Bronchial epithelial cell (primary cell): ENCODE measurements at places on chromosomes 1 and 21. TPM values are rescaled to one million over a fixed set of nuclear protein-coding genes. Genes with fewer than 3 reads are reported as not detected.

CELA3B gene
- not detected in 2 replicates for total RNA-seq

MXRA8 gene
- 0.51 and 5.0 TPM in 2 replicates for total RNA-seq

RHD gene
- not detected in 2 replicates for total RNA-seq

GRCh38 chr1:214574598-214575411 is 23.4 kb upstream of the PTPN14 start:
- peak; percentile 98 for DNase-seq

SELL gene
- total RNA-seq = not detected in 2 replicates

- DNase-seq = peak; percentile 27
Observed at GRCh38 chr1:235632506-235633401, 16.8 kb downstream of the GNG4 start.

CLDN17 gene
- 2.3 TPM in 1 of 2 replicates, not detected in the other for total RNA-seq

DNA sequence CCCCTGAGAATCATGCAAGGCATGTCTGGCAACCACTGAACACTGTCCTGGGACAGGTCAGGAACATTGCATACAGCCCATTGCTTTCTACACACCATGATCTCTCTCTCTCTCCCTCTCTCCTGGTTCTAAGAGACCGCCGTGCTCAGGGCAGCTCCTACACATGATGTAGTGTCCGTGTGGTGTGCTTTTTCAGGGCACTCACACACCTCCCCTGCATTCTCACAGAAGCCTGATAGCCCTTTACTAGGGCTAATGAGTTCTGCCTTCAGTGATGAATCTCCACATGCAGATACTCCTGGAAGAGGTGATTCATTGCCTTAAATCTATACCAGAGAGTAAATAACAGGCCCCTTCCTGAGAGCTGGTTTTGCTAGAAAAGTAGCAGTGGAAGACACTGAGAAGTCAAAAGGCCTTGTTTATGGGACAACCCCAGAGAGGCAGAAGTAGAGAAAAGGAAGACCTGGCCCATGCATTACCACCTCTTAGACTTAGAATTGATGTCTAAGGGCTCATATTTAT is 7.2 kb upstream of the OLFML2B start:
- peak; percentile 30 for DNase-seq

SLFNL1 gene
- total RNA-seq = under 0.01 and 0.26 TPM in 2 replicates

DNA sequence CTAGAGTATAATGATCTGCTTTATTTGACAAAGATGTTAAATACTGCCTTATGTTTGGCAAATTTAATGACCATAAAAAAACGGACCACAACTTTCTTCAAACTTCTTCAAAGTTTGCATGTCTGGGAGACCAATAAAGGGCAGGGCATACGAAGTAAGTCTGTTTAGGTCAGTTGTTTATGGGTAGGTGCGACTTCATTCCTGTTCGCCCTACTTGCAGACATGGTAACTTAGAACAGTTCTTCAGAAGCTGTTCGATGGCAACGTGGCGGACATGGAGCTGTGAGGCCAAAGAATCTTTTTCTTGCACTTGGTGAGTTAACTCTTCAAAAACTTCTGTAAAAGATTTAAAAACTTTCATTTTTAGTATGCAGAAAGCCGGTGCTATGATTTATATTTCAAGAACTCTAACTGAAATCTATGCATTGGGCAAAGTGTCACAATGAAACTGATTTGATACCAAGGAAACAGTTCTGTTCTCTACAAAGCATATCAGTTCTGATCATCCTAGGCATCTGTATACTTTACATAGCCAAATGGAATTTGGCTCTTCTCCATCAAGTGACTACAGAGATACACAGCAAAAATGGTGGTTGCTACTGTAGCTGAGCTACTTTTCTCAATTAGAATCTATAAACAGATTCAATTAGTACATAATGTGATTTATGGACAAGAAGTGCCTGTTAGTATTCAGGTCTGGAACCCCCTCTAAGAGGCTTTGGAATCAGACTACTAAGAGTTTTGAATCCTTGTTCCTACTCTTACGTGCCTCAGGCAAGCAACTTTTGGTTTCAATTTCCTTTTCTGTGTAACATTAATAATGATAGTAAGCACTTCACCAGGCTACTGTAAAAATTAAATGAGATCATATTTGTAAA is 25.7 kb downstream of the C21orf91 start:
- no peak for DNase-seq

SPRR3 gene
- 136 and 342 TPM in 2 replicates for total RNA-seq

FCRL5 gene
- total RNA-seq = not detected in 2 replicates

GRCh38 chr1:34597877-34598514 is 156.9 kb upstream of the GJB5 start:
- DNase-seq = peak; percentile 48

DNA sequence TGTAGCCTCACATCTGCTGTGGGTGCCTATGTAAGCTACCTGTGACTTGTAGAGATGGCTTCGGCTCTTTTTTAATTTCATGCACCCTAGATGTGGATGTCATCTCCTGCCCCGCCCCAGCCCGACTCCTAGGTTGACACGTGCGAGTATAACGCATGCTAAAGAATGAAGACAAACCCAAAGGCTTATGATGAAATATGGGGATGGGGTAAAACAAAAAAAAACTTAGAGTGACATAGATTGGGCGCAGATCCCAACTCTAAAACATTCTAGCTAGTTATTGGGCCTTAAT is 613 bp upstream of the ERO1B start:
- peak; percentile 20 for DNase-seq

GJC2 gene
- total RNA-seq = 2.9 and 5.5 TPM in 2 replicates

DNA sequence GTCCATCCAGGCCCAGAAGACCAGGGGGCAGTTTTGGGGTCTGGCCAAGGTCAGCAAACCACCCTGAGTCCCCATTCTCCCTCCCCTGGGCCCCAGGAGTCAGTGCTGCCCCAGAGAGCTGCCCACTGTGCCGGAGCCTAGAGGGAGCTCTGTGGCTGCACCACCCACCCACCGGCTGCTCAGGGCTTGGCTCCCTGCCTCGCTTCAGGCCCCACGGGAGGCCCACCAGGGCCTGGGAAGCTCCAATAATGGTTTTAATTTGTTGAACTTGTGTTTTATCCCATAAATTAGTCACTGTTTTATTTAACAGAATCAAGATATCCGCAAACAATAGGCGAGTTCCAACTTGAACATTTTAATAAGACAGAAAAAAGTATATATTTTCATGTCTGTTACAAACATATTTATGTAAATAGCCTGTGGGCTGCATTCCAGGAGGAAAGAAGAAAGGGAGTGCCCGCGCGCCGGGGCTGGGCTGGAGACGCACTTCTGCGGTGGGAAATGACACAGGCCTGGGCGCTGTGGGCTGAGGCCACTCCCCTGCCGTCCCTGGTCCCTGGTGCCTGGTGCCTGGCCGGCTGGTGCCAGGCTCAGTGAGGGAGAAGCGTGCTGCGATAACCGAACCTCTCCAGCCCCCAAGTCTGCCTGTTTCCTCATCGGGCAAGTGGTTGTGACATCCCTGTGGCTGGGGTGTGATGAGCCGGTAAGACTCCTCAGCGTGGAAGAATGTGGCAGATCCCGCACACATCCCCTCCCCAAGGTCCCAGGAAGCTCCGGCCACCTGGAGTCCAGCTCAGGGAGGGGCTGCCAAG is 160.5 kb downstream of the PEX14 start:
- DNase-seq = peak; percentile 96

DNA sequence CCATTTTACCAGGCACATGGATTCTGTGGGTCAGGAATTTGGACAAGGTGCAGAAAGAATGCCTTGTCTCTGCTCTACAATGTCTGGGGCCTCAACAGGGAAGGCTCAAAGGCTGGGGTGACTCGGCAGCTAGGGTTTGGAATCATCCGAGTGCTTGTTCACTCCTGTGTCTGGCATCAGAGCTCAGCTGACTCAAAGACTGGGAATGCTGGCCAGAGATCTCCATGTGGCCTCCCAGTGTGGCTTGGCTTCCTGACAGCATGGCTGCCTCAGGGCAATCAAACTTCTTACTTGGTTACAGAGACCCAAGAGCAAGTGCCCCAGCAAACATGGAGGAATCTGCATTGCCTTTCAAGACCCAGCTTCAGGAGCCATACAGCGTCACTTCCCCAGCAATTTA is 110.5 kb downstream of the TOMM20 start:
- DNase-seq = peak; percentile 99

HSF2BP gene
- 5.8 and 6.6 TPM in 2 replicates for total RNA-seq

DNA sequence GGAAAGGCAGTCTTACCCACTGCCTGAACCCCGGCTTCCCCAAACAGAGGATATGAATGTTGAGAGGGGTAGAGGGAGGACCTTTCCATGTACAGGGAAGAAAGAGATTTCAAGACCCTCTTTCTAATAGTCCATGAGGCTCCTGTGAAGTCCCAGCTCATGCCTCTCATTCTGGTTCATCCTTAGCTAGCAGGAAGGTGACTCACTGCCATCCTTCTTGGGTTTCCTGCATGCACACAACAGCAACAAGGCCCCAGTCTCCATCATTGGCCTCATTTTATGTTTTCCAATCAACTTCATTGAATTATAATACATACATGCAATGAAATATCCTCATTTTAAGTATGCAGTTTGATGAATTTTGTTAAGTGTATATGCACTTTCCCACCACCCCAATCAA is 46.2 kb downstream of the SYT2 start:
- DNase-seq = peak; percentile 51

DNA sequence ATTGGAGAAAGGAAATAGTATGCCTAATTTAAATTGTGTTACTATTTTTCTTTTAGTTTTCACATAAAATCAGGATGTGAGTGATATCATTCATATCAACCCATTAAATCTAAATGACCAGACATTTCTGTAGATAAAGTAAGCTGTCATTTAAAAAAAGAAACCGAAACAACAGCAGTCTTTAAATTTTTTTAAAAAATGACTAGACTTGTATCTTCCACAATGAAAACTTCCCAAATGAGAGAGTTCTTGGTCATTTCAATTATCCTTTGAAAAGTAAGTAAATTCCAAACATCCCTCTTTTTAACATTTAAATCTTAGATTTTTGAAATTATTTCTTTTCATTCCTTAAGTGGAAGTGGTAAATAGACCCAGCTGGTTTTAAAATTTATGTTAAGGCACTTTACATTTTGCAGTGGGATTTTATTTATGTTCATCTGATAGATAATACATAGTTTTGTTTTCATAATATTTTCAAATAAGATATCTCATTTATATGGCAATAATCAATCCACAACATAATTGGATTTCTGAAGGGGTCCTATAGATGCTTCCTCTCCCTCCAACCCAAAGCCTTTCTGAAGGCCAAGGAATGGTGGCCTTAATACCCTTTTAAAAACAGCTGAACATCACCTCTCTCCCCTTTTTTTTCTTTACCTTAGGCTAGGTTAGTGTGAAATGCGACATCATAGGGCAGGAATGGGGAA is 3.1 kb downstream of the FOXD3 start:
- no peak for DNase-seq

- DNase-seq = peak; percentile 53
Observed at GRCh38 chr1:209884249-209884648, 53.8 kb upstream of the SYT14 start.

DNA sequence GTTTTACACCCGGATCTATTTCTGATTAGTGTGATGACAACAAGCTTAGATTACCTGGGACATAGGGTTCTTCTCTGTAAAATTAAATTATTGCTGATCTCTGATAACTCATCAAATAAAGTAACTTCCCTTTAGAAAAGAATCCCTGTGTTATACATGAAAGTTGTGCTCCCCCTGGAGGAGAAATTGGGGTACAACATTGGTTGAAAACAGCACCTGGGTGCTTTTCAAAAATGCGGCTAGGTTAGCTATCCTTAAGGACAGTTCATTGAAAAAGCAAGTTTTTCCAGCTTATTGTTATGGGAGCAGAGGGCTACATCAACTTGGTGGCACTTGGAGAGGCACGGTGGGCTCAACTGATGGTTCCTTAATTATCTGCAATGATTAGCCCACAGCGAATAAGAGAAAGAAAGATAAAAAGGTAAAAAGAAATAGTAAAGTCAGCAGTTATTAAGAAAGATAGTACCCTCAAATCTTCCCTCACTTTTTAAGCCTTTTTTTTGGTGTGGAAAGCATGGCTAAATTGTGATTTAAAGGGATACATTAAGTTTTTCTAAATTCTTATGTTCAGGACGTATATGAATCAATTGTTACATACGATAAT is 97.8 kb downstream of the FMN2 start:
- peak; percentile 45 for DNase-seq

DNA sequence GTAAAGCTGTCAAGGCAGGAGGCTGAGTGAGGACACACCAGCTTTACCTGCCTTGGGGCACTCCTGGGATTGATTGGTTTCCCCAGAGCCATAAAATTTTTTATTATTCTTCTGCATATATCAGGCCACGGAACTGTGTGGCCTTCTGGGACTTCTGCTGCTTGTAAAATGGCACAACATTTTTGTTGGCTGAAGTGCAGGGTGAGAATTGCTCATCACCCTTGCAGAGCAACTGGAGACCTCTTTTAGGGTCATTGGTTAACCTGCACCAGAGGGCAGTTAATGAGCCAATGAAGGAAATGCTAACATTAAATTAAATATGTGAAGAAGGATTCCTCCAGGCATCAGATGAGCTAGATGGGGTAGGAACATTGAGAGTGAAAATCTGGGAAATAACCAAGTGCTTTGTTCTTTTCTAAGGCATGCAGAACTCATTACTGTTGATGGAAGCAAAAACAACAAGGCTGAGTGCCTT is 87.7 kb downstream of the LTN1 start:
- DNase-seq = no peak

GBP5 gene
- total RNA-seq = 0.26 and 0.77 TPM in 2 replicates

GRCh38 chr1:117128323-117129079 is 7.0 kb upstream of the TRIM45 start:
- DNase-seq = peak; percentile 65

ADAMTSL4 gene
- 1.2 and 1.6 TPM in 2 replicates for total RNA-seq

B3GALT5 gene
- total RNA-seq = under 0.01 and 0.90 TPM in 2 replicates

HNRNPCL2 gene
- total RNA-seq = not detected in 2 replicates

DNA sequence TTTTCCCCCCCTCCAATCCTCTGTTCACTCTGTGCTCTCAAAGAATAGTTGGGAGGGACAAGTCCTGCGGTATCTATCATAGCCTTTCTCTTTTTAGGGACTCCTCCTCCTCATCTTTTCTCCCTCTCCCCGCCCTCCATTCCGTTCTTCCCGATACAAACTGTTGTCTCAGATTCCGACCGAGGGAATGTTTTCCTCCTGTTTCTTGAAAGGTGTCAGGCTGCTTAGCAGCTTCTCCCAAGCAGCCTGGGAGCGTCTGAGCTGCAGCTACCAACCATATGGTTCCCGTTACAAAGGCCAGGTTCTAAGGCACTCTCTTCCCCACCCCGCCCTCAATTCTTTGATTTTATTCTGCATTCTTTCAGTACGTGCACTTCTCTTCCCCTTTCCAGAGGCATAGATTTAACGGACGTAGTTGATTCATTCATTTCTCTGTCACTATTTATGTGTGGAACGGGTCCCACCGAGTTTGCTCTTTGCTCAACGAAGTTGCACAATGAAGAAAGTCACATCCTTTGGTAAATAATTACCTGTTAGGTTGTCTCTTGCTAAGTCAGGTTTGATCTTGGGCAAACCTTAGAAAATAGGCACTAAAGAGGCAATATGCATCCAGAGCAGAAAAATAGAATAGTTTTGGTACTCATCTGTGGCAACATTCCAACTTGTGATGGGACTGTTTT is 2.8 kb downstream of the ADGRL2 start:
- peak; percentile 60 for DNase-seq

FBXO42 gene
- total RNA-seq = 10.8 and 18.1 TPM in 2 replicates

- DNase-seq = no peak
Observed at GRCh38 chr1:951364-951763, 7.7 kb downstream of the NOC2L start.

MIXL1 gene
- not detected in 2 replicates for total RNA-seq
